ENCODE measurements at places on chromosomes 13 and 19.

GRCh38 chr13:105365021-105365550, 1170.4 kb downstream of the EFNB2 start:
- no peak for DNase-seq

DNA sequence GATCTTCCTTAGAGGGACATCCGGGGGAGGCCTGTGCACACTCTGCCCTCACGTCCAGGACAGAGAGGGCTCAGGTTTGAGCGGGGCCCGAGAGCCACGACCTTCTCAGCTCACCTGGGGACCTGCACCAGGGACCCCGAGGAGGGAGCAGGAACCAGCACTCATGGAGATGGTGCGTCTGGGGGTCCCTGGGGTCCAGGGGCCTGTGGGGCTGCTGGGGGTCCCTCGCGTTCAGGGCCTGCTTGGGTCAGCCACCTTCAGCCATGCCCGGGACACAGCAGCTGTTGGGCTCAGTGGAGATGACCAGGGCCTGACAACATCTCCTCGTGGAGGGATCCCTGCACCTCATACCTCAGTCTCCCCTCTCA, 47.1 kb downstream of the TMEM255B start:
- no peak for DNase-seq

DNA sequence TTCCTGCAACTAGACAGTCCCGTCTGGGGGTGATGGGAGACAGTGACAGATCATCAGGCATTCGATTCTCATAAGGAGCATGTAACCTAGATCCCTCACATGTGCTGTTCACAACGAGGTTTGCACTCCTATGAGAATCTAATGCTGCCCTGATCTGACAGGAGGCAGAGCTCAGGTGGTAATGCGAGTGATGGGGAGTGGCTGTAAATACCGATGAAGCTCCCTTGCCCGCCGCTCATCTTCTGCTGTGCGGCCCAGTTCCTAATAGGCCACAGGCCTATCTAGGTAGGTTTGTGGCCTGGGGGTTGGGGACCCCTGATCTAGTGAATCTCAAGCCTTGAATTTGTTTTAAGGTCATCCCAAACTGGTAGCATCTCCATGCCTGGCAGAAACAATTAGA, 27.3 kb upstream of the FAM124A start:
- no peak for DNase-seq

- DNase-seq, result no peak
Measured at GRCh38 chr19:55585658-55586339, 5.2 kb upstream of the ZNF579 start.
